ENCODE measurements at places on chromosomes 13 and 19.
A peak's percentile ranks its signal among the peaks of the same experiment; 100 is the strongest.

- DNase-seq: peak; percentile 47
Measured at GRCh38 chr13:74273581-74273980, 139.4 kb upstream of the KLF12 start.

DNA sequence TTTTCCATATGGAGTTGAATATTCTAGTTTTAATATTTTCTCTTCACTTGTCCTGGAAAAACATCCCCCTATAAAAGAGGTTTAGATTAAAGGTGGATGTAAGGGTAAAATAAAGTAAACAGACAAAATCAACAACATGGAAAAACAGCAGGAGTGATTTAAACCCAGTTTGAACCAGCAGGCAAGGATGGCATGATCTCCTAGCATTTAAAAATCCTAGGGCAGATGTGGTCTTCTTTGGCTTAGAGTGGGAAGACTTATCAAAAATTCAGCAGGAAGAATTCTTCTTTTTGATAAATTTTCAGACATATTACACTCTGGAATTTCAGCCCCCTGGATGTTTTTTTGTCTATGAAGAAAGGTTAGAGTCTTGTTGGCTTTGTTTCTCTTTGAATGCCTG is 36.5 kb downstream of the CLEC17A start:
- DNase-seq: no peak

- no peak for DNase-seq
Measured at GRCh38 chr19:2494084-2494446, 18.1 kb downstream of the GADD45B start.

DNA sequence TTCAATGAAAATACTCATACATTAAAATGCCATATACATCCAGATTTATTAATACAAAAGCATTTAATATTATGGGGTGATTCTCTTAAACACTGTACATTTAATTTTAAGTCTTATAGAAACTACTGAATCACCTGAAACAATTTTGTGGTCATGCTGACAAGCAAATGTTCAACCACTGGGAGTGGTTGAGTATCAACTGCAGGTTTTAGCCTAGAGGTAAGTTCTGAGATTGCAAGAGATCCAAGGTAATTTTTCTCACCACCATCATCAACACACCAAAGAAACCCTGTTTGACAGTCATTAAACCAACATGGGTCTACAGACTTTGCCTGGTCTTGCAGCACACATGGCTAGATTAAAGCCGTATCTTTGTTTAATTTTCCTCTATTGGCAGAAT is 196.3 kb downstream of the LHFPL6 start:
- no peak for DNase-seq

- no peak for DNase-seq
Measured at GRCh38 chr19:13026462-13027370, 31.4 kb downstream of the NFIX start.

DNA sequence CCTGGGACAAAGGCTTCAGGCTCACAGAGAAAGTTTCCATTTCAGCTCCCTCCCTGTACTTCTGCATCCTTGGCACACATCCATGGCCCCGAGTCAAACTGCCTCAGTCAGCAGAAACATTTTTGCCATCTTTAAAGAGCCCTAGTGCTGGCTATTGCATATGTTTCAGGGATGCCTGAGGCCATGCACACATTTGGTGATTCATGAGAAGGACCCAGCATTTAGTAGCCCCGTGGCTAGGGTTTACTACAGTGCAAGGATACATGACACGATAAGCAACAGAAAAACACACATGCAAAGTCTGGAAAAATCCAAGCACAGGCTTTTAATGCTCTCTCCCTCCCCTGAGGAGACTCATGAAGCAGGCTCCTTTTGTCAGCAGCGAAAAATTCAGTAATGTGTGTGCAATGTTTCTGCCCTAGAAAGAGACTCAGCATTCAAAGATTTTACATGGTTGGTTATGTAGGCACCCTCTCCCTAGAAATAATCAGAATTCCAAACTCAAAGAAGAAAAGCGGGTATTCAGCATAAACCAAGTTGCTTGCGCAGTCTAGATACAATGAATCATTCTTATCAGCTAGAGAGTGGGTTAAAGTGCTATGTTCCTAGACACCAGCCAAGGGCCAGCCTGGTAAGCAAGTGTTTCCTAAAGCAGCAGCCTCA is 17.6 kb downstream of the ACOD1 start:
- no peak for DNase-seq

- DNase-seq: no peak
Measured at GRCh38 chr13:26469602-26470001, 87.9 kb upstream of the WASF3 start.

DNA sequence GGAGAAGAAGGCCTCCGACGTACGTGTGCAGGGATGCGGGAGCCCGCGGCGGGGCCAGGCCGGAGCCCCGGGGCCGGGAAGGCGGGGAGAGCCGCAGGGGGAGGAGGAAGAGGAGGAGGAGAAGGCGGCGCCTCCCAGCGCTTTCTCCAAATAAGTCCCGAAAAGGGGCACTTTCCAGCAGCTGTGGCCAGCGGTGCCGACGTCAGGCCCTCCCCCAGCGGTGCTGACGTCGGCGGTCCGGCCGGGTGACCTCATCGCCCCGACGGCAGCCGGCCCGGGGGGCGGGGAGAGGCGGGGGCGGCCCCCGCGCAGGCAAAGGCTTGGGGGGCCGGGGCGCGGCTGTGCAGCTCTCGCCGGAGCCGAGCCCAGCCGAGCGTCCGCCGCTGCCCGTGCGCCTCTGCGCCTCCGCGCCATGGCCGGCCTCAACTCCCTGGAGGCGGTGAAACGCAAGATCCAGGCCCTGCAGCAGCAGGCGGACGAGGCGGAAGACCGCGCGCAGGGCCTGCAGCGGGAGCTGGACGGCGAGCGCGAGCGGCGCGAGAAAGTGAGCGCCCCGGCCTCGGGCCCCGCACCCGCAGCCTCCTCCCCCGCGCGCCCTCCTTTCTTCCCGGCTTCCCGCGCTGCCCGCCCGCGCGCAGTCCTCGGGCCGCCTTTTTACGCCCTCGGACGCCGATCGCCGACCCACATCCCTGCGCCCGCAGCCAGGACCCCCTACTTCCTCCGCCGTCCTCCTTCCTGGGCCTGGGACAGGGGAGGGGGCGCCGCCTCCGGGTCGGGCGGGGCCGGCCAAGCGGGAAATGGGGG is at the start of gene TPM4:
Gene TPM4, plus strand, starts transcription at position 342 of the 804 bp plus-strand sequence. Its CDS starts 71 bp downstream, at position 413.
- peak; percentile 28 for DNase-seq

- no peak for DNase-seq
Measured at GRCh38 chr13:113350065-113350937, 13.6 kb downstream of the GRTP1 start.

DNA sequence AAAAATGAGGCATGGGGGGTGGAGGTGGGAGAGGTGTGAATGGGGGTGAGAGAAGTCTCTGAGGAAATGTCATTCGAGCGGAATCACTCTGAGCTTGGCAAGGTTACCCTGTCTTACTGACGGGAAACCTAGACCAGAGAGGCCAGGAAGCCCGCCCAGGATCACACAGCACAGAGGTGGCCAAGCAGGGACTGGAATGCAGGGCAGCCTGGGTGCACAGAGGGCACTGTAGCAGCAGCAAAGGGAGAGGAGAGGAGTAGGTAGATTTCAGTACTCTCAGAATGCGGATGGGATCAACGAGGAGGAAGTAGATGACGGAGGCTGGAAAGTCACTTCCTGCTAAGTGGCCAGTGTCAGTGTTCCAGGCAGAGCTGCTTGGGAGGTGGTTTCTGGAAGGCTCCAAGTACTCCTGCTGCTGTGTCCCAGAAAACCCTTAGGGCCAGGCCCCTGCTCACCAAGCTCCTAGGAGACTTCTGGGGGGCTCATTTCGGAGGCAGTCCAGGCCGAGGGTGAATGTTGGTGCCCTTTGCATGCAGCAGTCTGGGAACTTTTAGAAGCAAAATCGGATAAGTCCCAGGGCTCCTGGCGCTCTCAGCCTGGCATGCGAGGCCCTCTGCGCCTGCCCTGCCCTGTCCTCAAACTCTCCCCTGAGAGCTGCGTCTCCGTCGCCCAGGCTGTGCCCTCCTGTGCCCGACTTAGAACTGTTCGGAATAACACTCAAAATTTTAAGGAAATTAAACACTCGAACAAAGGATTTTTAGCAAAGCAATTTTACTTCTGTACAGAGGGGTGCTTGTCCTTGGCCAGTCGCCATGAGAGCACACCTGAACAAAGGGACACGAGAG is 33.5 kb downstream of the DNM2 start:
- no peak for DNase-seq

- DNase-seq: no peak
Measured at GRCh38 chr13:65943024-65943423, 1287.1 kb downstream of the PCDH9 start.

DNA sequence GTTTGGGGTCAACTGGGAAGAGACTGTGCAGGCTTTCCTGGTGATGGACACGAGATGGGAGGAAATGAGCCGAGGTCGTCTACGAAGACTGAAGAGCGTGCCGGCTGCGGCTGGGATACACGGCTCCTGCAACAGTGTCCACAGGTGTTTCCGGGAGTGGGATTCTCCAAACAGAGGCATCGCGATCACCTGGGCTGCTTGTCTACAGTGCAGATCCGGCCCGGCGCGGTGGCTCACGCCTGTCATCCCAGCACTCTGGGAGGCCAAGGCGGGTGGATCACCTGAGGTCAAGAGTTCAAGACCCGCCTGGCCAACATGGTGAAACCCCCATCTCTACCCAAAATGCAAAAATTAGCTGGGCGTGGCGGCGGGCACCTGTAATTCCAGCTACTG is 11.6 kb upstream of the SLC39A3 start:
- no peak for DNase-seq

- DNase-seq: peak; percentile 78
Measured at GRCh38 chr19:4732680-4733114, 9.1 kb upstream of the DPP9 start.

DNA sequence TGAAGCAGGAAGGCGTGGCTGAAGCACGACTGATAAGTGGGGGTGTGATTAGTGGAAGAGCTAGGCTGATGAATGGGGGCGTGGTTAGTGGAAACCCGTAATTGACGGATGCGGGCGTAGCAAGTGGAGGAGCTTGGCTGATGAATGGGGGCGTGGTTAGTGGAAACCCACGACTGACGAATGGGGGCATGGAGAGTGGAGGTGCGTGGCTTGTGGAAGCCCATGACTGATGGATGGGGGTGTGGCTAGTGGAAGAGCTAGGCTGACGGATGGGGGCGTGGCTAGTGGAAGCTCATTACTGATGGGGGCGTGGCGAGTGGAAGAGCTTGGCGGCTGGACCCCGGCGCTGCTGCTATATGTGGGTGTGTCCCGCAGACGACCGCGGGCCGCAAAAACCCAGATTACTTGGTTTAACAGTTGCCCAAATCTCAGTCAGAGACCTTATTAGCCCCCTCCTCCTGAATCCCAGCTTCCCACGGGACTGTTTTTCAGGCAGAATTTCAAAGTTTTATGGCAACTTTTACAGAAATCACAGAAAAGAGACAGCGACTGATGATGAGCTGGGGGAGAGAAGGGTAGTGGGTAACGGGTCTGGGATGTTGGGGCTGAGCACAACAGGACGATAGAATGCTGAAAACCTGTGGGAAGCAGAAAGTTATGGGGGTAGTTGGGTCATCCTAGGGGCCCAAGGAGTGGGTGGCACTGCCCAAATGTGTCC is 9.0 kb upstream of the MEIS3 start:
- peak; percentile 100 for DNase-seq

GRCh38 chr19:10155839-10156238 is 36.1 kb upstream of the EIF3G start:
- DNase-seq: no peak

GRCh38 chr19:5389353-5389752 is 48.7 kb upstream of the PTPRS start:
- no peak for DNase-seq

DNA sequence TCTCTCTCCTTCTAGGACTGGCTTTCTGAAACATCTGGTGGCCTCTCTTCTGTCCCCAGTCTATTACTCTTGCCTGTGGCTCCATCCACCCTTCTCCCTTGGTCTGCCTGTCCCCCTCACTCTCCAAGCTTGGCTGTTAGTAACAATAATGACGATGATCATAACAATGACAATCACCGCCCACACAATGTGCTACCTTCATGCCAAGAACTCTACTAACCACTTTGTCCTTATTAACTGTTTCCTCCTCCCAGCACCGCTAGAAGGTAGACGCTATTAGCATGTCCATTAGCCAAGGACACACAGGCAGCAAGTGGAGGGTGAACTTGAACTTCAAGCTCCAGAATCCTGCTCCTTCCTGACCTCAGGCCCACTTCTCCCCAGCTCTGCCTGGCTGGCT is 2.7 kb downstream of the GYS1 start:
- DNase-seq: no peak

DNA sequence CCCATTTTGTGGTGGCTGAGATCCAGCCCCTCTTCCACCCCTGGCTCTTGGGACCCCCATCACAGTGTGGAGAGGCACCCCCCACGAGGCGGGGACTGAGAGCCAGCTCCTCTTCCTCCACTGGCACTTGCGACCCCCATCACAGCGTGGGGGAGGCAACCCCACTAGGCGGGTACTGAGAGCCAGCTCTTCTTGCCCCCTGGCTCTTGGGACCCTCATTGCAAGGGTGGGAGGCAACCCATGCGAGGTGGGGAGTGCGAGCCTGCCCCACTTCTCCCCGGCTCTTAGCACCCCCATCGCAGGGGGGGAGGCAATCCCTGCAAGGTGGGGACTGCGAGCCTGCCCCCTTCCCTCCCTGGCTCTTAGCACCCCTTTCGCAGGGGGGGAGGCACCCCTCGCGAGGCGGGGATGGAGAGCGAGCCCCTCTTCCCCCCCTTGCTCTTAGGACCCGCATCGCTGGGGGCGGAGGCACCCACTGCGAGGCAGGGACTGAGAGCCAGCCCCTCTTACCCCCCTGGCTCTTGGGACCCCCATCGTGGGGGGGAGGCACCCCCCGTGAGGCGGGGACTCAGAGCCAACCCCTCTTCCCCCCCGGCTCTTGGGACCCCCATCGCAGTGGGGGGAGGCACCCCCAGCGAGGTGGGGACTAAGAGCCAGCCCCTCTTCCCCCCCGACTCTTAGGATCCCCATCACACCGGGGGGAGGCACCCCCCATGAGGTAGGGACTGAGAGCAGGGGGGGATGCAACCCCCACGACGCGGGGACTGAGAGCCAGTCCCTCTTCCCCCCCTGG is 364.6 kb upstream of the SPRY2 start:
- DNase-seq: no peak

GRCh38 chr13:103101901-103102300 is 35.7 kb upstream of the SLC10A2 start:
- no peak for DNase-seq

GRCh38 chr13:33640832-33641231 is 177.1 kb upstream of the RFC3 start:
- no peak for DNase-seq

DNA sequence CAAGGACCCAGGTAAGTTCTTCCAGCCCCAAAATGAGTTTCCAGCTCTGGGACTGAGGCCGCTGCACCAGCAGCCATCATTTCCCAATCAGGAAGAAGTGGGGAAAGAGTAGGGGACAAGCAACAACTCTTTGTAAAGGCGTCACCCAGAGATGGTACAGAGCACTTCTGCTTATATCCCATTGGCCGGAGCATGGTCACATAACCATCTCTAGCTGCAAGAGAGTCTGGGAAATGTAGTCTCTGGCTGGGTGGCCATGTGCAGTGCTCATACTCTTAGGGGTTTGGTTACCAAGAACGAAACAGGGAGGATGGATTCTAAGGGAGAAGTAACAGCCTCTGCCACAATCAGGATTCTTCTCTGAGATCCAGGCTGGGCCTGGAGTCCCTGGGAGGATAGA is 26.3 kb downstream of the CKM start:
- DNase-seq: no peak

- no peak for DNase-seq
Measured at GRCh38 chr19:44580366-44580895, 32.9 kb upstream of the IGSF23 start.

- no peak for DNase-seq
Measured at GRCh38 chr13:51091839-51092238, 19.2 kb downstream of the C13orf42 start.

All from NCI-H524 (cell line).